ENCODE measurements at places on chromosomes 4 and X.

GRCh38 chr4:74671080-74671698 is 123.1 kb downstream of the BTC start:
- DNase-seq: peak; percentile 0

- no peak for DNase-seq
Measured at GRCh38 chr4:152458801-152459302, 77.0 kb downstream of the FBXW7 start.

GRCh38 chrX:109626637-109627036 is 1.7 kb upstream of the KCNE5 start:
- DNase-seq: no peak

DNA sequence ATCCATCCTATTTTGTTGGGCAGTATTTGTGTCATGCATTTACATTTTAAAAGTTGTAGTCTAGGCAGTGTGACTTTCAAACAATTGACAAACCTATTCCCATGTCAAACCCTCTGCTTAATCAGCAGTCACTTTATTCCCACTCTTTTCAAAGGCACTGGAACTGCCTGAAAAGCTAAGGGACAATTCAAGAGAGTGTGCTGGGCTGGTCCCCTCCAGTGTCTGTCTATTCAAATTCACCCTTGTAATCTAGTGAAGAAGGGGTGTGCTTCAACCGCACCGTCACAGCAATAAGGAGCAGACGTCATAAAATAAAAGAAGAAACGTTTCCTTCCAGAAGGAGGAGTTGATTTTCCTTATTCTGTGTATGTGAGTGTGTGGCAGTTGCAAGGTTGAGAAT is 197.0 kb upstream of the MAD2L1 start:
- no peak for DNase-seq

DNA sequence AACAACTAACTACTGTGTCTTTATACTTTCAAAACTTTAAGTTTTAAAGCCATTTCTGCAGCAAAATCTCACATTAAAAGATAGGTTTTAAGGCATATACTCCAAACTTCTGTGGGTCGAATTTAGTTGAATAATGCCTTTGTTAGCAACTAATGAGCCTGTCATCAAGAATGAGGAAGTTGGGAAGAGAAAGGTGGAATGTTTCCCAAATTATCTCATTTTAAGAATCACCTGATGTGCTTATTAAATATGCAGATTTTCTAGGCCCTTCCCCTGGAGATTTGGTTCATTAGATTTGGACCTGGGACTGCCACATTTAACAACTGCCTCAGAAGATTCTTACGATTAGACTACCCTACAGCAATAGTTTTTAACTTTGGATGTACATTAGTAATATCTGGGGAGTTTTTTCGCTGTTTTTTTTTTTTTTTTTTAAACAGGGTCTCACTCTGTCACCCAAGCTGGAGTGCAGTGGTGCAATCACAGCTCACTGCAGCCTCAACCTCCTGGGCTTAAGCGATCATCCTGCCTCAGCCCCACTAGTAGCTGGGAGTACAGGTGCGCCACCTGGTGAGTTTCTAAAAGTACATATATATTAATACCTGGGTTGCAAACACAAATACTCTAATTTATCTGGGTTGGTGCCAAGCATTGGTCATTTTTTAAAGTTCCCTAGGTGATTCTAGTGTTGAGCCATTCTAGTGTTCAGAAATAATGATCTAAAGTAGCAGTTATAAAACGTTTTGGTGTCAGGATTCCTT is 16.1 kb upstream of the TASL start:
- no peak for DNase-seq

GRCh38 chr4:119748853-119749252 is 120.2 kb upstream of the PDE5A start:
- no peak for DNase-seq

DNA sequence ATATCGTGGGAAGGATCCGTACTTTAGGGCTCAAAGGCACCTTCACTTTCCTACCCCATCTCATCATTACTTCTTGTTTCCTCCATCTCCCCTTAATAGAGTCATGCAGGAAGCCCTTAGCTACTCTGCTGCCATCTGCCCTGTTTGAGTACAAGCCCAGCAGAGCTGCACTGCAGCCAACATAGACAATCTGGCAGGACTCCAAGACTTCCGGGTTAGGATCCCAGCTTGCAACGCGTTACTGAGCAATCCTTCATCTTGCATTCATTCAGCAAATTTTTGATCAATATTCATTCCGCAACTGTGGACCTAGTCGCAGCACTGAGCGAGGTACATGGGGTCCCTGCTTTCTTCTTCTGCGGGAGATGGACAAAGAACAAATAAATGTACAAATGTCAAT is 344.9 kb downstream of the BCOR start:
- no peak for DNase-seq

- no peak for DNase-seq
Measured at GRCh38 chr4:76905521-76905920, 7.6 kb upstream of the SOWAHB start.

DNA sequence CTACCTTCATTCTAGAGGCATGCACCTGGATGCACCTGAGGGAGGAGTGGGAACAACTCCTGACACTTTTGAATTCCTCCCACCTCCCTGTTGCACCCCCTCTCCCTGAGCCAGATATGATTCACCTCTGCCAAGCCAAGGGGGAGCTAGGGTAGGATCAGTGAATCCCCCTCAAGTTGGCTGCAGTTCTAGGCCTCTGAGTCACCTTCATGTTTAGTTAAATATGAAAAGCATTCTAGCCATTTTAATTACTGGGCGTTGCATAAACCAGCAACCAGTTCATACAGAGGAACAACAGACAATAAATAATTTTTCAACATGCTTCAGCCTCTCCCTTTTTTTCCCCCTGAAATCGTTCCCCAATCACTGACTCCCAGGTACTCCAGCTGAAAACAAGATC is 1440.2 kb downstream of the ADGRL3 start:
- no peak for DNase-seq

DNA sequence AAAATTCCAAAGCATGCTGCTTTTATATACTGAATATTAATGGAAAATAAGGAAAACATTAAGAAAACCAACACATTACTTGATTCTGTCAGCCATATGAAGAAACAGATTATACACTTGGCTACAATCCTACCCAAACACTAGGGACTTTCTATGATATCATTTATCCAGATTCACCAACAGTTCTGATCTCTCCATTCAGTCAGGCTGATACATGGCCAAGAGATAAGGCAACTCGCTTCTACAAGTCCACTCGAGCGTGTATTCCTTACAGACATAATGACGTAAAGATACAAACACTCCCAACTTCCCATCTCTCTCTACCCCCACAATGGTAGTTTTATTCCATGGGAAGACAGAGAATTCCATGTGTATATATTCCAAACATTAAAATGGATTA is 44.5 kb downstream of the NEK1 start:
- DNase-seq: no peak

GRCh38 chrX:9665113-9665512 is 100.5 kb downstream of the GPR143 start:
- no peak for DNase-seq

GRCh38 chr4:2458546-2459491 is 10.1 kb upstream of the RNF4 start:
- no peak for DNase-seq

GRCh38 chr4:31045151-31045550 is 325.0 kb downstream of the PCDH7 start:
- no peak for DNase-seq

GRCh38 chr4:128123036-128123435 is 61.9 kb downstream of the LARP1B start:
- DNase-seq: no peak

DNA sequence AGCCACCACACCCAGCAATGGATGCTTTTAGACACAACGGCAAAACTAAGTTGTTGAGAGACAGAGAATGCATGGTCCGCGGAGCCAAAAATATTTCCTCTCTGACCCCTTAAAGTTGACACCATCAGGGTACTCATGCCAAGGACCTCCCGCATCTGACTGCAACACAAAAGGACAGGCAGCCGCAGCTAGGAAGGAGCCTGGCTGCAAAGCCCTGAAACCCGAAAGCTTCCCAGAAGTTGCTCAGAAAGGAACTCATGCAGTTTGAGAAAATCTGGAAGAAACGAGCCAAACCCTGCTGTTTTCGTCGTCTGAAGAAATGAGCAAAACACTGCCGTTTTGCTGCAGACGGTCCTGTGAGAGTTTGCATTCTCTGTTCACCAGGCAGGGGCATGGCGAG is 16.5 kb downstream of the DHRSX start:
- no peak for DNase-seq

Measured in activated CD8-positive, alpha-beta memory T cell treated with anti-CD3 and anti-CD28 coated beads for 4 hours (primary cell).